ENCODE measurements at places on chromosomes 16 and 17.

DNA sequence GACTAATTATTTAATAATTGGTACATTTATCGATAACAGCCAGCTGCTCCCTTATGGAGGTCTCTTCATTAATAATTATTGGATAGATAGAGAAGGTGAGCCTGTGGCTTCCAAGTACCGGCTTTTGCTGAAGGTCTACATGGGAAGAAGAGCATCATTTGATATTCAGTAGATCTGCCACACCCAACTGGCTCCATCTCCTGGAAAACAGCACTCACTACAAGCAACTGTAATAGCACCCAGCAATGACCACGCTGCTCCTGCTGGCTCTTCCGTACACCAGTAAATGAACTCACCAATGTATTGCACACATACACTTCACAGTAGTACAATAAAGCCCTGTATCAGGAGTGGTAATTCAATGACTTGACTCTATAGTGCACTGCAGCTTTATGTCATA lies 19.5 kb downstream of the MARVELD3 start:
- DNase-seq = no peak

GRCh38 chr17:70535986-70536385 lies 366.7 kb downstream of the KCNJ2 start:
- no peak for DNase-seq

GRCh38 chr17:37413875-37414519 lies 7.3 kb downstream of the TADA2A start:
- no peak for DNase-seq

GRCh38 chr17:54834086-54834485 lies 66.6 kb upstream of the TOM1L1 start:
- DNase-seq = no peak

GRCh38 chr16:21205303-21205702 lies 6.1 kb downstream of the ZP2 start:
- no peak for DNase-seq

- no peak for DNase-seq
These were observed 43.6 kb upstream of the YPEL2 start for GRCh38 chr17:59287891-59288290.

- no peak for DNase-seq
These were observed 24.0 kb upstream of the VPS4A start for GRCh38 chr16:69286941-69287713.

GRCh38 chr16:47016700-47017133 lies 43.2 kb upstream of the DNAJA2 start:
- no peak for DNase-seq

- no peak for DNase-seq
These were observed 12.9 kb downstream of the AARS1 start for GRCh38 chr16:70276392-70276791.

All from stimulated activated CD8-positive, alpha-beta memory T cell treated with anti-CD3 and anti-CD28 coated beads, Interleukin-15, amount 100 ng/mL, for 4 hours (primary cell).